ENCODE measurements at places on chromosomes 5 and 9.

GRCh38 chr5:135102716-135103574, 68.9 kb upstream of the PITX1 start:
- no peak for DNase-seq

- no peak for DNase-seq
These were observed 229.4 kb downstream of the FSTL4 start for GRCh38 chr5:133382661-133383579.

- no peak for DNase-seq
These were observed 457.3 kb downstream of the RAB3C start for GRCh38 chr5:59040024-59040803.

DNA sequence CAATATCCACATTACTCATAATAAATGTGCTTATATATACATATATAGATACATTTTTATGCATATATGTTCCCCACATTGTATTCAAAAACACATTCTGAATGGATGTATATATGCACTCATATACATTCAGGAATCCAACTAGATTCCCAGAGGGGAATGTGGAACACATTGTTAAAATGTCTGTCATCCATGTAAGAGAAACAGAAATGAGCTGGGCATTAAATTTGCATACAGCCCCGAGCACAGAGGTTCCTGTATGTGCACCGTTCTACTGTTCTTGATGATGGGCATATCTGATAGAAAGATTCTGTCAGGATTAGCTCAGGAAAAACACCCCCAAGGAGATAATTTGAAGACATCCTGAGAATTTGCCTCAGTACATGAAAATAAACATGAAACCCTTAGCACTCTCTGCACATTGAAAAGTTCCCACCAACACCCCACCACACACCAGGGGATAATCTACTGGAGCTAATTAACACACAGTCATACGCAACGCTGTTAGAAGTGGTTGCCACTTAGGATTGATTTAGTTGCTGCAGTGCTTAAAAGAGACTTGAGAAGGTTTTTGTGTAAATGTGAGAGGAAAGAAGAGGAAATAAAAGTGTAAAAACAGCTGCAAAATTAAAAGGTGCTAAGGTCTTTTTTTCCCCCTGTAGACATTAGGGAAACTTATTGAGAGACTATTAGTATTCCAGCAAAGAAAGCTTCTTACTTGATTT, 223.3 kb downstream of the SLF1 start:
- DNase-seq: no peak

GRCh38 chr9:124770359-124771020, 621 bp downstream of the NR6A1 start:
- peak; percentile 37 for DNase-seq

GRCh38 chr5:159195775-159196174, 13.6 kb downstream of the RNF145 start:
- no peak for DNase-seq

GRCh38 chr9:12811935-12812334, 37.1 kb downstream of the LURAP1L start:
- DNase-seq: no peak
